NCI-H510A (cell line): ENCODE measurements at places on chromosomes 12 and 14.
A peak's percentile ranks its signal among the peaks of the same experiment; 100 is the strongest.

GRCh38 chr12:58459191-58459590 is 461.1 kb downstream of the LRIG3 start:
- DNase-seq = no peak

GRCh38 chr14:34059925-34060650 is 109.2 kb upstream of the EGLN3 start:
- peak; percentile 52 for DNase-seq

GRCh38 chr12:118359541-118359915 is 13.2 kb downstream of the TAOK3 start:
- DNase-seq = no peak

- DNase-seq = no peak
Measured at GRCh38 chr12:89936631-89937030, 228.0 kb upstream of the ATP2B1 start.

GRCh38 chr12:52061470-52062166 is 8.2 kb upstream of the ATG101 start:
- no peak for DNase-seq

DNA sequence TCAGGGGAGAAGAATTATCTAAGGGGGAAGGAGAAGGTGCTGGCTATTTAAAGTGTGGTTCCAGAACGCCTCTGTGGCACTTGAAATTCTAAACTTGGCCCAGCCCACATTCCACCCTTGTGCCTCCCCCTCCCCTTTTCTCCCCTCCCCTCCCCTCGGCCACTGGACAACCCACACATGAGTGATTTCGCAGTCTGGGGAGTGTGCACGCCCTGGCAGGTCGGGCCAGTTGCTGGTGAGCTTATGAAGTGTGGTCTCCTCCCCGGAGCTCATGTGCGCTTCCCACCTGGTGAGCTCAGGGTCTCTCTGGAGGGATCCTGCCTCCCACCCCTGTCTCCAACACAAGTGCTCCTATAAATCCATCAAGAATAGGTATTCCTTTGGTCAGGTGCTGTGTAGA is at the start of gene SLC6A13:
SLC6A13 (minus strand) TSS at position 20 of the 400 bp plus-strand sequence. CDS start 2,784 bp downstream, outside the sequence.
- DNase-seq = no peak

- no peak for DNase-seq
Measured at GRCh38 chr14:71029236-71029781, 122.0 kb downstream of the PCNX1 start.

GRCh38 chr14:102375119-102375518 is 12.4 kb downstream of the TECPR2 start:
- DNase-seq = no peak

DNA sequence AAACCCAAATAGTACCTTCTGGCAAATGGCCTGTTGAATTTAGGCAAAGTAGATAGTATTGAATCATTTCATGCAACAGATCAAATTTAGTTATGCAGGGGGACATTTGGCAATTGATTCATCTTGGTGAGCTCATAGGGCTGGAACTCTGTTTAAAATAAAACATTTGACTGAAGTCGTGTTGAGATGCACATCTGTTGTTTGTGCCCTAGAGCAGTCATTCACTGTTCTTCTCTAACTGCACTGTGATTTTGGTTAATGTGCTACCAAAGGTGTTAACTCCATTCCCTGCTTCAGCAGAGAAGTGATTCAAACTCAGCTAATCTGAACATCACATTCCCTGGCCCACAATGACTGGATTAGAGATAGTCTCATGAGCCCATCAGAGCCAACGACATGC is 44.0 kb upstream of the CSRP2 start:
- no peak for DNase-seq
